ENCODE measurements at places on chromosomes 5 and 9. TPM values are rescaled to one million over a fixed set of nuclear protein-coding genes. Genes with fewer than 3 reads are reported as not detected.

GRCh38 chr9:14960881-14961280 is 50.7 kb upstream of the FREM1 start:
- no peaks in the 10 kb centered on the region for H3K4me1 ChIP-seq
- H3K4me3 ChIP-seq = no peak overlapping the region
- DNase-seq = no peak
- H3K27me3 ChIP-seq = no peaks in the 10 kb centered on the region
- no peak overlapping the region for H3K27ac ChIP-seq
- H3K36me3 ChIP-seq = no peaks in the 10 kb centered on the region

DNA sequence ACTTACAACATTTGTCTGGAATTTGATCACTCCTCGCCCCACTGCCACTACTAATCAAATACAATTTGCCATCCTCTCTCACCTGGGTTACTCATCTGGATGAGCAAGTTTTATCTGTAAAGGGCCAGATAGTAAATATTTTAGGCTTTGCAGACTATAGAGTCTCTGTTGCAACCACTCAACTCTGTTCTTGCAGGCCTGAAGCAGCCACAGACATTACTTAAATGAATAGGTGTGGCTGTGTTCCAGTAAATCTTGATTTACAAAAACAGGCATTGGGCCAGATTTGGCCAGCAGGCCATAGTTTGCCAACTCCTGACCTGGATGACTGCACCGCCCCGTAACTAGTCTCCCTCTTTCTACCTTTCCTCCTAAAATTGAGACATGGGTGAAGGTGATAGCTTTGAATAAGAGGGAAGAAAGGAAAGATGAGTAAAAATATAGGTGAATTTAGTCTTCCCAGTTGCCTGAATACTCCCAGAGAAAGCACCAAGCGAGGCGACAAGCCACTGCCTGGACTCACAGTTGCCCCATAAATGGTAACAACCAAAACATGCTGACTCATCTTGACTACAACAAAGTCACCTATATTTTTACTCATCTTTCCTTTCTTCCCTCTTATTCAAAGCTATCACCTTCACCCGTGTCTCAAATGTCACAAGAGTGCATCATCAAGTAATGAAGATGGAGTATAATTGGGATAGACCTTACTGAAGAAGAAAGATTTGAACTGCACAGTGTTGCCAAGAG is 32.5 kb upstream of the SCAMP1 start:
- H3K36me3 ChIP-seq = no peaks in the 10 kb centered on the region
- H3K4me1 ChIP-seq = no peaks in the 10 kb centered on the region
- H3K27ac ChIP-seq = no peak overlapping the region
- no peaks in the 10 kb centered on the region for H3K27me3 ChIP-seq
- H3K4me3 ChIP-seq = no peak overlapping the region

DNA sequence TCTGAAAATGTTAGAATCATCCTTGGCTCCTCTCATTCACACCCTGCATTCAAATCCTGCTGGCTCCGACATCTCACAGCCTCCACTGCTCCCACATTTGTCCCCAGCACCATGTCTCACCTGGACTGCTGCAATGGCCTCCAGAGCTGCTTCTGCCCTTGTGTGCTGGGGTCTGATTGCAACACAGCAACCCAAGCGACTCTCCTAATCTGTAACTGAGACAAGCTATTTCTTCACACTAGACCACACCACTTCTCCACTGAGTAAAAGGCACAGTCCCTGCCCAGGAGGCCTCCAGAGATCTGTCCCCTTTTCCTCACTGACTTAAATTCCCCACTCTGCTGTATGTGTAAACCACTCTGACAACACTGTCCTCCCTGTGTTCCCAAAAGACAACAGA is 151.1 kb upstream of the TAS2R1 start:
- H3K27ac ChIP-seq = no peak overlapping the region
- H3K4me3 ChIP-seq = no peak overlapping the region
- no peak for DNase-seq
- no peaks in the 10 kb centered on the region for H3K27me3 ChIP-seq
- H3K4me1 ChIP-seq = peaks cover 4% of the 10 kb centered on the region

DNA sequence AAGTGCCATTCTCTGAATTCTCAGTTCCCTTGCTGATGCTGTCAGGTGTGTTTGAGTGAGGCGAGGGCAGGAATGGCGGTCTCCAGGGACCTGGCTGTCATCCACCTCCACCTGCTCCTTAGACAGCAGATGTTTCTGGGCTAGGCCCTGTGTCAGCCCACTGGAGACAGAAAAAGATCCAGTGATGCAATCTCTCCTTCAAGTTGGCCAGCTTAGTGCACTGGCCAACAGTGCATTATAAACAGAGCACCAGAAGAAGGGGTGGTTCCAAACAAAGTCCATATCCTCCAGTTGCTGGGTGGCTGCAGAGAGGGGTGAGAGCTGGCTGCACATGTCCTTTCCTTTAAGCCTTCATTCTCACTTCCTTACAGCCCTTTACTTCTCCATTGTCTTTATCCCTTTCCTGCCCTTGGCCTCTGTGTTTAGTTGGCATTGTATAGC is 26.5 kb downstream of the NANS start:
- no peak overlapping the region for H3K27ac ChIP-seq
- no peak overlapping the region for H3K4me3 ChIP-seq
- H3K4me1 ChIP-seq = peaks cover 7% of the 10 kb centered on the region
- peaks cover 2% of the 10 kb centered on the region for H3K36me3 ChIP-seq
- H3K27me3 ChIP-seq = no peaks in the 10 kb centered on the region

Gene MFAP3
- polyA plus RNA-seq = 9.7 TPM

Gene MRNIP
- 29.6 TPM for polyA plus RNA-seq

Gene NRARP
- 52.0 TPM for polyA plus RNA-seq

Gene QRFP
- not detected for polyA plus RNA-seq

Gene RGS7BP
- polyA plus RNA-seq = 1.1 TPM

Data from H1 (cell line).